ENCODE measurements at places on chromosomes 3 and 15.

DNA sequence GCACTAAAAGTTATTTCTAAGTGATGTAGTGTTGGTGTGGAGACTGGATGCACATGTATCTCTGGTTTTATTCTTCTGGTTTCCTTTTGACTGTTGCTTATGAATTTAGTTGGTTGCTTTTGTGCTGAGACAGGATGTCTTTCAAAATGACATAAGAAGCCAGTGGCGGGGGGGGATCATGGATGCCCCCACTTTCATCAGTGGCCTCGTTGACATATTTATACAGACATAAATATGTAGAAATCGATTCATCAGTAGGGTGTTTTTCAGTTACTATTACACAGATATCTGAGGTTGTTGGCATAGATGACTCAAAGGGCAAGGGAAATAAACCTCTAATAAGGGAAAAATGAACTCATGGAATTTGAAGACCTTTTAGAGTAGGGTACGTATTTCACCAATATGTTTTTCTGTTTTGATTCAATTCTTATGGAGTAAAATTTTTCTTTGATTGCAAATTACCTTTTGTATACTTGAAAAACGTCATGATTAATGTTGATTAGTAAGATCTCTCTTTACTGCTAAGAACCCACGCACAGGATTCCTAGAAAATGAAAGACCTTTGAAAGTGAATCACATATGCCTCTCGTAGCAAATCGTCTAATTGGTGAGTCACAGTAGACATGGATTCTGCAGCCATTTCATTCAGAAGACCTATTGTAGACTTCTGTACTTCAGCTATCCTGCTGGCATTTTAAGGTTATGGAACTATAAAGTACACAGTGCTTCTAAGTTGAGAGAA, 97.4 kb upstream of the RBMS3 start:
- DNase-seq: no peak

DNA sequence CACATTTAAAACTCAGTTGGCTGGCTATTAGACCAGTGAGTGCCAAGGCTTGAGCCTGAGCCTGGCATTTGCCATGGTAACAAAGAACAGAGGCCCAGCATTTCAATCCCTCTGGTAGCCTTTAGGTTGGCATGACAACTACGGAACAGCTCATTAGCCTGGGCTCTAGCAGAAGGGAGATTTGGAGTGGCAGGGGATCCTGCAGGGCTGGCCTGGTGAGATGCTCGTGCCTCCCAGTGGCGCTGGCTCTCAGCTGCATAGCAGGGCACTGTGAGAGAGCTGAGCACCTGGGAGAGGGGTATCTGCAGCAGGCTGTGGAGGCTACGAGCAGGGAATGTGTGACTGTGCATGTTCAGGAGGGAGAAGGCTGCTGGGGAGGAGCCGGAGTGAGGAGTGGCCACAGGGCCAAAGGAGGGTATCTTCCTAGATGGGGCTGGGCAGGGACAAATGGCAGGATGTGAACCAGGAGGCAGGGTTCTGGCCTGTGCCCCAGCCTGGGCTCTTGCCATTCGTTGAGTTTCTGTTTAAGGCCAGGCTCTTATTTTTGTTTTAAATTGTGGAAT, 5.6 kb upstream of the ABTB1 start:
- no peak for DNase-seq

DNA sequence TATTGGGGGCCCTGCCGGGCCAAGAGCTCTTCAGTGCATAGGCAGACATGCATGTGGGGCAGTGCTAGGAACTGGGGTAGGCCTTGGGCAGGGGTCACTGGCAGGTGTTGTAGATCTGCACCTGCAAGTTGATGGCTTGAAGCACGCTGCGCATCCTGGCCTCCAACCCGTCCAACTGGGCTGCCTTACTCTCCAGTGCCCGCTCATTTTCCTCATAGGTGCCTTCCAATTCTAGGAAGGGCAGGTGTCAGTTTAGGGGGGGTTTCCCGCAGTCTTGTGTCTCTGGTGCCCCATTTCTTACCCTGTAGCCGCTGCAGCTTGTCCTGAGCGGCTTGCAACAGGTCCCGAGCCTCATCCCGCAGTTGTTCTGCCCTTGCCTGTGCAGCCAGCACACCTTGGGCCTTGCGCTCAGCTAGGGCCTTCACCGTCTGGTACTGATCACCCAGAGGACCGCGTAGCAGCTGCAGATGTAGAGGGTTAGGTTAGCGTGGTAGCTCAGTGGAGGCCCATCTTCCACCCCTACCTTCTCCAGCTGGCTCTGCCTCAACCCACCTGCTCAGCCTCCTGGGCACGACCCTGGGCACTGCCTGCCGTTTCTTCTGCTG, 611 bp upstream of the USP19 start:
- DNase-seq: no peak

DNA sequence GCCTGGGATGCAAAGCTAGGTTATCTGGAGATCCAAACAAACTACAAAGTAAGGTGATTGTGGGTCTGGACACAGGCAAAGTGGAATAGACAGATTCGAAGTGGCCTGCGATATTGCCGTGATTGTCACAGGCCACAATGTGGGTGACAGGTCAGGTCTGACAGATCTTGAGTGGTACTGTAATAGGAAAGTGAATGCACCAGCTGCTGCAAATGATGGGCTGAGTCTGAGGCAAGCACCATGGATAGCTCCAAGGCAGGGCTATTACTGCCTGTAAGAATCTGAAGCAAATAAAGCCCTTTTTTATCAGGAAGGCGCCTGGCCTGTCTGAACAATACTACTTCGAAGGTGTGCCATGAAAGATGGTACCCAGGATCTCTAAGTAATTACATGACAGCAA, 10.0 kb downstream of the ARMC8 start:
- DNase-seq: peak; percentile 76

GRCh38 chr15:31295658-31296057, 31.0 kb upstream of the KLF13 start:
- no peak for DNase-seq

GRCh38 chr3:56488812-56489600, 20.7 kb upstream of the ERC2 start:
- DNase-seq: no peak

GRCh38 chr15:40489274-40490175, 18.7 kb downstream of the CHST14 start:
- DNase-seq: no peak

DNA sequence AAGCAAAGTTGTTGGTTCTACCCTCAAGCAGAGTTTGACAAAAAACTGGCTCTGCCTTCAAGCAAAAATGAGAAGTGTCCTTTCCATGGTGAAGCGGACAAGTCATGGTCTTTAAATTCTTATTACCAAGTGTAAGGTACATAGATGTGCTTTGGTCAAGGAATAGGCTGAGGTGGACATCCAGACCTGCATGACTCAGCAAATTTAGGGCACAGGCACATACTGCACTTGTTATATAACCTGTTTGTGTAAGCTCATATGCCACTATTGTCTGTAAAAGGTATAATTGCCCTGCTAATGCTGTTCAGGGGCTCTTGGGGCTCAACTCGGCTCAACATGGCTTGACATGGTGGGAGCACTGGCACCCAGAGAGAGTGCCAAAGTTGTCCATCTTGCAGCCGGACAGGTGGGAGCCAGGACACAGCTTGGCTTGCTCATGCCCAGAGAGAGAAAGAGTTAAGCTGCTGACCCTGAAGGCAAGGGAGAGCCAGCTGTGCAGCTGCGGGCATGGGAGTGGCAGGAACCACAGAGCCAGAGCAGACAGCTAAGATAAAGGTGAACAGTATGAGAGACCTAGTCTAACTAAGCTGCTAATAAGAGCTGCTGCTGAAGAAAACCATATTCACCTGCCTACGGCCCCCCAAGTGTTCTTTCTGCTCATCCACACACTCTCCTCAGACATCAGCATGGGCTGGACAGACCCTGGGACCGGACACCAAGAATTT, 17.7 kb downstream of the MCCC1 start:
- peak; percentile 18 for DNase-seq

DNA sequence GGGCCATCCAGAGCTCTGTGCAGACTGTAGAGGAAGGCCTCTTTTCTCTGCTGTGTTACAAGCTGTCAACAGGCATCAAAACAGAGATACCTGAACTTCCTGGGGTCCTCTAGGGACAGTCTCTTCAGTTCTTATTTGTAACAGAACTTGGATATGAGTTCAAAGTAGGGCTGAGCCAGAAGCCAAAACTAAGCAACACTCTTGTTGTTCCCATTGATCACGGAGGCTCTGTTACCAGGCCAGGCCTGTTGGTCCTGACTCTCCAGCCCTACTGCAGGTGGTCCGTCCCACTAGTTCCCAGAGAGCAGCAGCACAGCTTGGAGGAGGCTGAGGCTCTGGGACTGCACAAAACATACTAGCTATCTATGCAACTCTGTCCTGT, 13.1 kb upstream of the AHSG start:
- no peak for DNase-seq

DNA sequence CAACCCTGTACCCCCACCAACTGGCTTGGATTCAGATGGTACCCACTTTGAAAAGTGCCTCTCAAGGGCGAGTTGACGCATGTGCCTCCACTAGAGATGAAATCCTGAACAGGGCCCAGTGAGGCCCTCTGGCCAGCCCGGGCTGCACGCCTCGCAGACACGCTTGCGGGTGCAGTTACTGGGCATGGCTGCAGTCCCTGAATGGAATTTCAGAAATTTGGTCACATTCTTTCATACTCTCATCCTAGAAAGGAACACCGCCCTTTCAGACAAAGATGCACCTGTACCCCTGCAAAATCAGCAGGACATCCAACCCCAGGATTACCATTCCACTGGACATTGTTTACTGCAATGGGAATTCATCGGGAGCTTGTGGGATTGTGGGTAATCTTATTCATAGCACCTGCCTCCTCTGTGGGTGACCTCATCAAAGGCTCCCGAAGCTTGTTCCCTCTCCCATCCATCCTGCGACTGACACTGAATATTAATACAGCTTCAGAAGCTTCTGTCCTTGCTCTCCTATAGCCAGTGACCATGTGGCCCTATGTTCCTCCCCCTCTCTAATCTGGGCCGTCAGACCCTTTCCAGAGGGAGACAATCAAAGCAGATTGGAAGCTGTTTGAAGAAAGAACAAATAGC, 42.5 kb upstream of the TPM1 start:
- peak; percentile 95 for DNase-seq

DNA sequence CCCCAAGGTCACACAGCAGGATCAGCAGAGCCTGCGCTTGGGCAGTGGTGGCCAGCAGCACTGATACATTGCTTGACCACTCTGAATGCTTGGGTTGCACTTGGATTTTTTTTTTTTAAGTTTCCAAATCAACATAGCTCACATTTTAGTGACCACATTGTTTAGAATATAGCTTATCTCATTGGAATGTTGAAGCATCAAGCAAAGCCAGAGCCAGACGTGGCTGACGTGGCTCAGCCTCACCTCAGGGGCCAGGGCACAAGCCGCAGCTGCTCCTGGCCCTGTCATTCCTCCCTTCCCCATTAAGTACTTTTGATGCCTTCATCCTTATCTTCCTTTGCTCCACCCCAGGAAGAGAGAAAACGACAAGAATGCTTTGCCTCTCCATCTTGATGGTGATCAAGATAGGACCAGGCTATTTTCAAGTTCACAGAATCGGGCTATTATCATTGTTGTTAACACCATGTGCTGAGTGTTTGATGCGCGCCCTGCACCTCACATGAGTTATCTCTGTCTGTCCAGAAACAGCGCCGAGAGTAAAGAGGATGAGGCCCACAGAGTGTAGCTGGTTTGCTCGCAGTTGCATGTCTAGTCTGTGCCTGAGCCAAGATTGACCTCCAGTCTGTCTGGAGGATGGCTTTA, 75.8 kb downstream of the AAGAB start:
- peak; percentile 81 for DNase-seq

DNA sequence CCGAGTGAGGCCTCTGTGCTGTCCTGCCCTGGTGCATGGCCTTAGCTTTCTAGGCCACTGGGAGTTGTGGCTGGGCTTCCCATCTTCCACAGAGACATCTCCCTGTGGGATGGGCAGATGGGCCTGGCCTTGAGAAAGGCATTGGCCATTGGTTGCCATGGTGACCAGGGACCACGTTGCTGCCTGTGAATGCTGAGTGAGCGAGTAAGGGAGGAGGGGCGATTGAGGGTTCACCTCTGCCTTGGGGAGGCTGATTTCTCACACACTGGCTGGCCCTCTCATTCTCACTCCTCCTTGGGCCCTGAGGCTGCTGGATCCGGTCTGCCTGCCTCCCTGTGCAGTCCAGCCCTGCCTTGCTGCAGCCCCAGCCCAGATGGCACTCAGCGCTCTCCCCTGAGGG, 26.4 kb upstream of the DOCK3 start:
- no peak for DNase-seq

- DNase-seq: no peak
Observed at GRCh38 chr3:78285032-78285728, 1245.3 kb downstream of the ROBO2 start.

DNA sequence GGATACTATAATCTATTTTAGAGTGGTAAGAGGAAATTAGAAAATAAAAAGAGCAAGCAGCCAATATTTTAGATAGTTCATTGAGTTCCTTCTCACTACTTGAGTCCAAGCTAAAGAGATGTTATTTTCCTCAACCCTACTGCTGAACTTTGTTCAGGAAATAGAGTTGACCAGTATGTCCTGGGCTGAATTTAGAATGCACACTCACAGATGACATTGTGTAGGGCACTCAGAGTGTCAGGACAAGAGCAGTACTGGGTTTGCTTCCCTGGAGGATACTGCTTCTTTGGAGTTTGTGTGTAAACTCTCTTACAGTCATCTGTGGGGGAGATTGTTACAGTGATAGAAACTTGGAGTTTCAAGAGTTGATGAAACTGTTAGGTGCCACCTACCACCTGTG, 80.0 kb upstream of the AGBL1 start:
- DNase-seq: no peak

DNA sequence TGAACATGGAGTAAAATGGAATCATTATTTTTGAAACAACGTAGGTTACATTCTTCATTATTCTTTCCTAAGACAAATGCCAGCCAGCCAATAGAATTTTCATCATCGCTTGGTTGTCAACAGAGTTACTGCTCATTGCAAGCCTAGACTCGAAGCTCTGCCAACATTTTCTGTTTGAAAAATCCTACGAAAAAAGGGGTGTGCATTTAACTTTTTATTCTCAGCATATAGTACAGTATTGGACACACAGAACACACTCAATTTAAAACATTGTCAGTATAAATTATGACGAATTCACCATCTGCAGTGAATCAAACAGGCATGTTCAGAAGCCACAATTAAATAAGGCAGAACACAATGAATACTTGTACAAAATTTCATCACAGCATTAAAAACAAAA, 232.1 kb downstream of the NR1D2 start:
- DNase-seq: no peak

GRCh38 chr15:41967506-41968206, 4.7 kb downstream of the EHD4 start:
- peak; percentile 26 for DNase-seq

- DNase-seq: peak; percentile 58
Observed at GRCh38 chr3:56956906-56957305, 103.6 kb upstream of the SPATA12 start.

GRCh38 chr3:10901296-10901945, 85.4 kb downstream of the SLC6A11 start:
- no peak for DNase-seq

DNA sequence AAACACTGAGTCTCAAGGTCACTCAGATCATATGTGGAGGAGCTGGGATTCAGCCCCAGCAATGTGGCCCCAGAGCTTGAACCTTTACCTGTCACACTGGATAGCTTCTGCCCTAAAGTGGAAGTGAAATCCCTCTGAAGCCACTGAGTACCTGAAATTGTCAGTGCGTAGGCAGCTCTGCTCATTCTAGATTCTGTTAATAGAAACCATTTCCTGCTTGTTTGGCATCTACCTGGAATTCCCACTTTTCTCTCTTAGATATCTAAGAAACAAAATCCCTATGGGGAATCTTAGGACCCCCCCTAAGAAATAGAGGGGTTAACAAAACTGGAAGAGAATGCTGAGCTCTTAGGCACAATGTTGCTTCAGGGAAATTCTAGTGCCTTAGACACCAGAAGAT, 29.8 kb downstream of the FBXL22 start:
- DNase-seq: no peak
